ENCODE measurements at places on chromosomes 6 and 20. TPM values are rescaled to one million over a fixed set of nuclear protein-coding genes. Genes with fewer than 3 reads are reported as not detected.

- DNase-seq: no peak
Measured at GRCh38 chr6:70404658-70405057, 8.7 kb upstream of the FAM135A start.

- no peak for DNase-seq
Measured at GRCh38 chr6:87623248-87623647, 33.3 kb downstream of the ORC3 start.

DNA sequence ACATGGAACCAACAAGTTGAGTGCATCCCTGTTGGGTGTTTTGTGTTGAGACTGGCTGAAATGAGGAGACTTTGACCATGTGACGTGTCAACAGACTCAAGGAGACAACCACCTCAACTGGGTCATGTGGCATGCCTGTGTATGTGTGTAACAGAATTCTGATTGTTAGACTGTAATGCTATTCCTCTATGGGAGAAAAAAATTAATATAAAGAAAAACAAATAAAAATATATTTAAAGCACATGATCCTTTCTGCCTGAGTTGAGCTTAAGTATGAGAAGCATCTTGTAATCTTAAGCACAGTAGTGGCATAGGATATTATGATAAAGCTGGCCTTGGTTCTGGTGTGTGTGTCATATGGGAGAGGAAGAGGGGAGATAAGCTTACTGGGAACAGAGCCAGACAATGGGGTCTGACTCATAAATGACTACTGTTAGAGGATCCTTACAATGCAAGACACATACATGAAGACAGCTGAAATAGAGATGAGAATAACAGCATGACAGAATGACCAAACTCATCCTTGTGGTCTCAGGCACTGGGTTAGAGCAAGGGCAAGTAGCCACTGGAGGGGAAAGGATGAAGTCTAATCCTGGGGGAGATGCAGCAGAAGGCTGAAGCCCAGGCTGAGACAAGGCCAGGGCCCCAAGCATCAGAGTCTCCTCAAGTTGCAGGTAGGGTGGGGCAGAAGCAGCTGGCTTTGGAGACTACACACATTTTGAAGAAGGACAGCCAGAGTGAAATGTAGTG is 9.2 kb downstream of the TP53INP2 start:
- peak; percentile 71 for DNase-seq

Gene HLA-DOA
- polyA plus RNA-seq: not detected

DNA sequence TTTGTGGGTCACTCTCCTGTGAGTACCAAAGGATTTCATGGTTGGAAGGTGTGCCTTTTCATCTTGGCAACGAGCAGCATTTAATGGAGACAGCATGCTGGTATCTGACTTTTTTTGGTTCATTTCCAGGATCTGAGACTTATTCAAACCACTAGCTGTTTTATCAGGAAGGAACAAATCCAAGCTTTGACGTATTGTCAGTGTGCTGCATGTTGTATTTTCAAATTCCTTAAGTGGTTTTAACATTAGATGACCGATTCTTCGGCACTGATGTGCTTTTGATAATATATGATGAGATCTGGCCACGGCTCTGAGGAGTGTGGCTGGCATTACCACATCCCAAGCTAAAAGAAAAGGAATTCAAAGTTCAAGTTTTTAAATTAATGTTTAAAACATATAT is 6.4 kb downstream of the RMND1 start:
- DNase-seq: no peak

DNA sequence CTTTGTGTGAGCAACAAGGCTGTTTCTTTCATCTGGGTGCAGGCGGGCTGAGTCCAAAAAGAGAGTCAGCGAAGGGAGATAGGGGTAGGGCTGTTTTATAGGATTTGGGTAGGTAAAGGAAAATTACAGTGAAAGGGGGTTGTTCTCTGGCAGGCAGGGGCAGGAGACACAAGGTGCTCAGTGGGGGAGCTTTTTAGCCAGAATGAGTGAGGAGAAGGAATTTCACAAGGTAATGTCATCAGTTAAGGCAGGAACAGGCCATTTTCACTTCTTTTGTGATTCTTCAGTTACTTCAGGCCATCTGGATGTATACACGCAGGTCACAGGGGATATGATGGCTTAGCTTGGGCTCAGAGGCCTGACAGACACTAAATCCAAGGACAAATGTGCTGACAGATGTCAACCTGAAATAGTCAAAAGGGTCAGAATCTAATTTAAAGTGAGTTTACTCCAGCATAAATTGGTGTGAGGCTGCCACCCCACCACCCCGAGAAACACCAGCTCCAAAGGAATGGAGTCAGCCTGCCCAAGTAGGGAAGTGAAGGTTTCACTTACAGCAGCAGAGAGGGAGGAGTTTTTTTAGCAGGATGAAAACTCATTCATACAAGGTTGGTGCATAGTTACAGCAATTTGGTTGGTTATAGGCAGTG is 560.0 kb upstream of the CDH4 start:
- DNase-seq: no peak

DNA sequence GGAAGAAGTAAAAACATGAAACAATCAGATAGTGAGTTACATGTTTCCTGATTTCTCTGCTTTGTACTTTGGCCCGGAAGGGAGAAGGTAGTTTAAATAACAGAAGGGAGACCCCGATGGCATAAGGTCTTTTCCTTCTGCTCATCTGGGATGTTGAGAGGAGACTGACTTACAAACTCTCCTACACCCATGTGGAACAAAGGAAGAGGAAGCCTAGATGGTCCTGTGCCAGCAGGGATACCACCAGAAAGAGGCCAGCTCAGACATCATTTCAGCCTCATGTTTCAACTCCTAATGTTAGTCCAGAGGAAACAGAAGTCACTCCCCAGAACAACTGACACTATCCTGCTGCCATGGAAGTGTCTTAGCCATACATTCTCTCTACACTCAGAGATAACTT is 250.7 kb upstream of the NOX3 start:
- DNase-seq: no peak

DNA sequence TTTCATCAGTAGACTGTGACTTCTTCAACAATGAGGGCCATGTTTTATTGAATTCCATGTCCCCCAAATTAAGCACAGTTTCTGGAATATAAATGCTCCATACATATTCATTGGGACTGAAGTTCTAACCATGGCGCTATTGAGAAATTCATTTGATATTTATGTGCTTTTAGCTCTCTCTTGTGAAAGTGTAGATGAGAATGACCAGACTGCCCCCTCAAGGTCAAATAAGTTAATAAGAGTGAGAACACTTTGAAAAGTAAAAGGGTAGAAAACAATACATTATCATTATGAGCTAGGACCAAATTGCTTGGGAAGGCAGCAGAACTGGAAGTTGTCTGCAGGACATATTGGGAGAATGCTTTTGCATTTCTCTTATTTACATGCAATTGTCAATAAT is 597.9 kb downstream of the EPM2A start:
- DNase-seq: no peak
